ENCODE measurements at places on chromosomes 3 and 15.

GRCh38 chr3:126439346-126439967 lies 36.2 kb downstream of the ZXDC start:
- DNase-seq: no peak

GRCh38 chr15:99978426-99978825 lies 245.2 kb upstream of the LYSMD4 start:
- no peak for DNase-seq

- no peak for DNase-seq
Measured at GRCh38 chr3:31713816-31714215, 181.1 kb downstream of the STT3B start.

DNA sequence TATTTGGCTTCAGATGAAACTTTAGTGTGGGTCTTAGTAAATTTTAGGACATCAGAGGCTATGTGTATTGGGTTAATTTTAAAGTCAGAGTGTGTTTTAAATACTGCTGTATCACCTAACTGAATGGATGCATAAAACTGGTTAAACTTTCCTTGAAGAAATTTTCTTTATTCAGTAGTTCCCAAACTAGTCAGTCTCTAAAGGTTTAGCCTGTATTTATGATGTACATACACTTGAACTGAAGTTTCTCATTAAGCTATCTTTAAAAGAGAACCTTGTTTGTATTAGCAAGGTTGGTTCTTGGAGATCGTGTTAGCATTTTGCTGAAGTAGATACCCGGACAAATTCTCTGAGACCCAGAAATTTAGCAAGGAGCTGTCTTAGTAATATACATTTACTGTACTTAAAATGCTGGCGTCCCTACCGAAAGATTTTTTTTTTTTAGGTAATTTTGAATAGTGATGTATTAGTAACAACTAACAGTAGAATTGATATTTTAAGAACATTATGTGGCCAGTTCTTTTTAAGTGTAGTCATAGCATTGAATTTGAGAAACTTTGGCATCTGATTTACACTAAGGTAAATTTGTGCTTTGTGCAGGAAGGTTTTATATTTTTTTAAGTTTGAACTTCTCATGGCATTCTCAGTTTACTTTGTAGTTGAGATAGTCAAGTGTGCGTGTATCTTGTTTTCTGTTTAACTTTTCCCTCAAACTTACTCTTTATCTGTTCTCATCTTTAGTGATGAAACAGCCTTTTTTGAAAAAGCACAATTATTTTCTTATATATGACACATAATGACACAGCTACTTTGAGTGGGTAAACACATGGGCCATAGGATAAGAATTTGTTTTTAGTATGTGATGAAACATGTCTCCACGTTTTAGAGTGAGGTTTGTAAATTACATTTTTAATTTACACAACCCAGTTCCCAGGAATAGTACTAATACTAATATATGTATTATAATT lies 2.9 kb downstream of the DIPK2A start:
- peak; percentile 25 for DNase-seq

DNA sequence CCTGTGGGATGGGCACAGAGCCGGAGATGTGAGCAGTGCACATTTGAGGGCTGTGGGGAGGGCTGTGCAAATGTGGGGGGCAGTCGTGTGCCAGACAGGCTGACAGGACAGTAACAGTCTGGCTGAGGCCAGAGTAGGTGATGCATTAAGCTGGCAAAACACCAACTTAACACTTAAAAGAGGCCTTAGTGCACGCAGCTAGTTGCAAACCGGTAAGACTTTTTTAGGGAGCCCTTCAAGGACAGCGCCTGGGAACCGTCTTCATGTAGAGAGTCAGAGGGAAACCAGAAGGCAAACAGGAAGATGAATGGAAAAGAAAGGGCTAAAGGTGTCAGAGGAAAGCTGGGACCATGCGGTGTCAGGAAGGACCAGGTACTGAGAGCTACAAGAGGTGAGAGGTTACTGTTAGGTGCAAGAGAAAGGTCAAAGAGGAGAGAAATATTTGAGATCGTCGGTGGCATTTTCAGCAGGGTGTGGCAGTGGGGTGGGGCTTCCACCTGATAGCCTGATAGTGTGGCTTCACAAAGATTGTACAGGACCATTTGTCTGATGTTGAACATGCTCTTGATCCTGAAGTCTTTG lies 30.0 kb upstream of the CHD2 start:
- no peak for DNase-seq

DNA sequence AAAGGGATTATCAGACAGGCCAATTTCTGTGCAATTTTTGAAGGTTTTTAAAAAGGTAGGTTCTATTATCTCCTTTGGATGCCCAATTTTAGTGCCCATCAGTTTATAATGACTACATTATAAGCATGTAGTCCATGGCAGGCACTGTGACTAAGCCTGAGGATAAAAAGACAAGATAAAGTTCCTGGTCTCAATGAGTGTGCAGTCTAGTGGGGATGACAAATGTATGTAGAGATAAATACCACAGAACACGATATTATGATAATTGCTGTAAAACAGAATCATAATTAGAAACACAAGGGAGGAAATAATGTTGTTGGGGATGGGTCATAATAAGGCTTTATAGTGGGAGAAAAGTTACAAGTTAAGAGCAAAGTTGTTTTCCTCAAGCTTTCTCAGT lies 163.1 kb downstream of the ZNF385D start:
- DNase-seq: no peak
